ENCODE measurements at places on chromosomes 3 and 15.

- no peaks in the 10 kb centered on the region for H3K27me3 ChIP-seq
- DNase-seq = no peak
- H3K36me3 ChIP-seq = no peaks in the 10 kb centered on the region
- H3K27ac ChIP-seq = no peak overlapping the region
- peaks cover 34% of the 10 kb centered on the region for H3K4me1 ChIP-seq
Measured at GRCh38 chr15:62125773-62126172, 39.3 kb downstream of the C2CD4B start.

DNA sequence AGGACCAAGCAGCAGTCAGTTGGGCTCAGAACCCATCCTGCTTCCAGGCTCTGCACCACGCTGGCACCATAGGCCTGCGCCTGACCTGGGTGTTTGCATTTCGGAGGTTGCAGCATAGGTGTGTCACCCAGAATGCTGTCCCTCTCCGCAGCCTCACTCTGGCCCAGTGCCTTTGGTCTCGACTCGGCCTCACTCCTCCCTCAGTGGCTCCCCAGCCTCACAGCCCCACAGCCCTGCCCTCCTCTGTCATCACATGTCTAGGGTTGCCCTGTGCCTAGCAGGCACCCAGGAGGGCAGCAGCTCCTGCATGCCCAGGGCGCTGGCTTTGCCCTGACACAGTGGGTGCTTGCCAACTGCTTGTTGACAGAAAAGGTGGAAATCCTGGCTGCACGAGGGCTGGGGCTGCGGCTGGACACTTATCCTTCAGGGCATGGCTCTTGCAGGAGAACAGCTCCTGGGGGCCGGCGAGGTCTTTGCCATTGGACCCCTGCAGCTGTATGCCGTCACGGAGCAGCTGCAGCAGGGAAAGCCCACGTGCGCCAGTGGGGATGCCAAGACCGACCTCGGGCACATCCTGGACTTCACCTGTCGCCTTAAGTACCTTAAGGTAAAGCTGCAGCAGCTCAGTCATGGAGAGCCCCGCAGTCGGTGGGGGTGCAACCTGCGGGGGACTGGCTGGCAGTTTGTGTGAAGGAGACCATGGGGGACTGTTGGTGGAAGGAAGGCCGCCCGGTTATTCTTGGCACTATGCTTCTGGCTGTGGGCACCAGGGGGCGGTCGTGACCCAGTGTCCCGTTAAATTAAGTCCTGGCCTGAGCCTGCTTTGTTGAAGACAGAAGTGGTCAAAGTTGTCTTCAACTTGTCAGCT lies 16.2 kb downstream of the NISCH start:
- no peak overlapping the region for H3K4me3 ChIP-seq
- no peaks in the 10 kb centered on the region for H3K27me3 ChIP-seq
- peaks cover 67% of the 10 kb centered on the region for H3K36me3 ChIP-seq
- H3K4me1 ChIP-seq = no peaks in the 10 kb centered on the region
- no peak for DNase-seq

- no peaks in the 10 kb centered on the region for H3K36me3 ChIP-seq
- DNase-seq = no peak
- H3K4me1 ChIP-seq = no peaks in the 10 kb centered on the region
- H3K27ac ChIP-seq = no peak overlapping the region
- no peaks in the 10 kb centered on the region for H3K27me3 ChIP-seq
Measured at GRCh38 chr15:71809346-71809745, 1.0 kb upstream of the NR2E3 start.

- peak overlapping the region; percentile 79 for H3K4me3 ChIP-seq
- peaks cover 45% of the 10 kb centered on the region for H3K4me1 ChIP-seq
- H3K36me3 ChIP-seq = peaks cover 28% of the 10 kb centered on the region
- DNase-seq = peak; percentile 68
Measured at GRCh38 chr3:129278966-129279906, 566 bp downstream of the HMCES start.

DNA sequence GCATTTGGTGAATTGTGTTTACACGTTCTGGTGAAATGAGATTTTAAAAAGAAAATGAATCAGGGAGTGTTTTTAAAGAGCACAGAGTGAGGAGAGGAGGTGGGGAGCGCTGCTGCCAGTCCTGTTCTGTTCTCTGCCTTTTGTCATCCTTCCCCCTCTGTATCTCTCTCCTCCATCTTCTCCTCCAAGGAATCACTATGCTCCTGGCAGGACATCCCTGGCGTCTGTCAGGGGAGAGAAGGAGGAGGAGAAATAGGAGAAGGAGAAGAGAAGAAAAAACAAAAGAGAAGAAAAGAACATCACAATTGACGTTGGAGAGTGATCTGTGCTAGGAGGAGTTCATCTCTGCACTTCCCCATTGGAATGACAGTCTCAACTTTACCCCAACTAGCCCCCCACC lies 627.6 kb upstream of the TBL1XR1 start:
- DNase-seq = no peak
- no peaks in the 10 kb centered on the region for H3K27me3 ChIP-seq
- no peaks in the 10 kb centered on the region for H3K36me3 ChIP-seq
- H3K4me3 ChIP-seq = no peak overlapping the region
- no peaks in the 10 kb centered on the region for H3K4me1 ChIP-seq

- H3K36me3 ChIP-seq = no peaks in the 10 kb centered on the region
- no peak for DNase-seq
- no peak overlapping the region for H3K4me3 ChIP-seq
Measured at GRCh38 chr15:84881520-84881830, 3.0 kb upstream of the SLC28A1 start.

DNA sequence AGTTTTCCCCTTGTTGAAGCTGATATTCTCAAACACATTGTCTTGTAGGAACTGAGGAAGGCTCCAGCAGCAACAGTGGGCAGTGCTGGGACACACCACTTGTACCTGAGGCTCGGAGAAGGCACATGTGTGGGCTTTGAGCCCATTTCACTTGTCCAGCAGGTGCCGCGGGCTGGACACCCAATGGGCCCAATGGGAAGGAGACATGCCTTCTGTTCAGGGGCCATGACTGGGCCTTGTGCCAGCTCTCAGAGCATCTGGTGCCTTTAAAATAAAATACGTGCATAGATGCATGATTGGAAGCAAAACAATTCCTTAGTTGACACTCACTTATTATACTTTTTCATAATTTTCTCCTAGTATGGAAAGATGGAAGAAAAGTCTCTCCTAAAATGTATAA lies 334.2 kb downstream of the KLF13 start:
- no peaks in the 10 kb centered on the region for H3K4me1 ChIP-seq
- no peak overlapping the region for H3K4me3 ChIP-seq
- DNase-seq = no peak
- no peaks in the 10 kb centered on the region for H3K27me3 ChIP-seq
- H3K27ac ChIP-seq = no peak overlapping the region

- DNase-seq = no peak
- H3K27ac ChIP-seq = no peak overlapping the region
- peaks cover 4% of the 10 kb centered on the region for H3K4me1 ChIP-seq
- H3K27me3 ChIP-seq = no peaks in the 10 kb centered on the region
- no peaks in the 10 kb centered on the region for H3K36me3 ChIP-seq
- H3K4me3 ChIP-seq = no peak overlapping the region
Measured at GRCh38 chr15:59590027-59590426, 21.6 kb upstream of the GCNT3 start.

- no peaks in the 10 kb centered on the region for H3K27me3 ChIP-seq
- no peak for DNase-seq
- no peak overlapping the region for H3K4me3 ChIP-seq
- no peaks in the 10 kb centered on the region for H3K4me1 ChIP-seq
Measured at GRCh38 chr3:71694358-71694999, 30.7 kb downstream of the EIF4E3 start.

- H3K36me3 ChIP-seq = no peaks in the 10 kb centered on the region
- H3K4me3 ChIP-seq = no peak overlapping the region
- no peaks in the 10 kb centered on the region for H3K27me3 ChIP-seq
- no peak for DNase-seq
Measured at GRCh38 chr15:78239811-78240210, 5.4 kb upstream of the ACSBG1 start.
